ENCODE measurements at places on chromosomes 11 and 22. TPM values are rescaled to one million over a fixed set of nuclear protein-coding genes. Genes with fewer than 3 reads are reported as not detected.

The SELENOM gene
- 63.3 TPM for total RNA-seq

The APOA5 gene
- not detected for total RNA-seq

The OR52N1 gene
- not detected for total RNA-seq

The WNT11 gene
- total RNA-seq, result 6.9 TPM

The TRPC6 gene
- total RNA-seq, result 11.6 TPM

The OR8G1 gene
- total RNA-seq, result not detected

The ARHGAP42 gene
- 45.9 TPM for total RNA-seq

The NRIP3 gene
- 8.1 TPM for total RNA-seq

The HEPACAM gene
- 1.1 TPM for total RNA-seq

The GSTT2B gene
- total RNA-seq, result 2.8 TPM

The MYBPC3 gene
- total RNA-seq, result 0.11 TPM

The USH1C gene
- 1.3 TPM for total RNA-seq
